DMS79 treated with DMSO at 0.1 percent for 48 hours (cell line): ENCODE measurements at places on chromosomes 6 and 20.

DNA sequence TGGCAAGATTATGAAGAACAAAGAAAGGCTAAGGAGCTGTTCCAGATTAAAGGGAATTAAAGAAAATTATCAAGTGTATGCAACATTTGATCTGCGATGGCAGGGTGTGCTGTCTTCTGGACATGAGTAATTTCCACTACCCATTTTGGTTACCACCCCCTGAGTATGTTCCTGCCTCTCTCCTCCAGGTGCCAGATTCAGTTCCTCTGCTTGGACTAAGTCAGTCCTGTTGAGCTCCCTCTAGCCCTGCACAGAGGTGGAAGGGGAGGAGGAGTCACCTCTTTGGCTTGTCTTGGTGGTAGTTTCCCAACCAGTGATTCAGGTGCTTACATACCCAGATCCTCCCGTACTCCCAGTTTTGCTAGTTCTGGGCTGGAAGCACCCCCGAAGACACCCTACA is 22.2 kb upstream of the SNRPB2 start:
- no peak for DNase-seq

DNA sequence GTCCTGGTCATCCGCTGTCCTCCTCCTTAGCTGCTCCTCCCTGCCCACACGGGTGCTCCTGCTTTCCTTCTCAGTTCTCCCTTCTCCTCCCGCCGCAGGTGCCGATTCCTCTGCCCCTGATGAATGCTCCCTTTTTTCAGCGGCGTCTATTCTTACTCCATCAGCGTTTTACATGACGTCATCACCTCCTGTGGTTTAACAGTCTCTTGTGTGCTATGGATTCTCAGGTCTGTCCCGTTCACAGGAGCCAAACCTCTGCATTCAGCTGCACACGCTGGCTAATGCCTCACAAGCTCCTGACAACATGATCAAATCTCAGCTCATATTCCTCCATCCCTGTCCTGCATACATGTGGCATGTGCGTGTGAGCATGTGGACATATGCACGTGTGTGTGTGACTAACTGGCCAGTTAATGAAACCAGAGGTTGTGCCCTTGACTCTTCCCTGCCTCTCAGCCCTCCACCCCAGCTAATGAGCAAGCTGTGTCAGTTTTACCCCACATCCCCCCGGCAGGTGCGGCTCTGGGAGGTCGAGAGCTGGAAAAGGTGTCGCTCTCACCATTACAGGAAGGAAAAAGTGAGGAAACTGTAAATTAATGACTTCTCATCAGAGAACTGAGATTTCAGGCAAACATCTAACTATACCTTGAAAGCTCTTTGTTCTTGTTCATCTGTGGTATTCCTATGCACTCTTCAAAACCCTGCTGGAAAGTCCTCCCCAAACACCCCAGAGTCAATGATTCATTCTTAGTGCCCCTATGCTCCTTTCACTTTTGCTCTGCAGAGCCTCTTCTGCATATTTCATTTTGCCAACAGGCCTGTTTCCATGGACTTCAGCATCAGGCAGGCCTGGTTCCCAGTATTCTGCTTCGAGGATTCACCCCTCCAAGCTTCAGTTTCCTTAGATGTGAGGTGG is 163.1 kb downstream of the TTLL2 start:
- no peak for DNase-seq

GRCh38 chr20:35014537-35014936 is 58.9 kb downstream of the MYH7B start:
- DNase-seq = no peak

DNA sequence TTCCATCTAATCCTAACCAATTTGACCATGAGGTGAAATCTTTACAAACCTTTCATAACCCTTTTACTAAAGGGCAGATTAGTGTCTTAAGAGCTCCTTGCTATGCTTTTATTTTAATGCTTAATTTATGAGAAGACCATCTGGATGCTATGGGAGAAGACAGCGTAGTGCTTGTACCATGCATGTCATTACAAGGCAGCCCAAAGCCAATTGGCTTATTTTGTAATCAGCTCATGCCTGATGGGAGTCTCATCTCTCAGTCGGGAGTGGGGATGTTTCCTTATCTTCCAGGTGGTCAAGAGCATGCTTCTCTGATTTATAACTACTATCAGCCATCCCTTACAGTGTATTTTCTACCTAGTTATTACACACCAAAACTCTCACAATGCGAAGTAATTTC is 304.7 kb downstream of the FARS2 start:
- no peak for DNase-seq

DNA sequence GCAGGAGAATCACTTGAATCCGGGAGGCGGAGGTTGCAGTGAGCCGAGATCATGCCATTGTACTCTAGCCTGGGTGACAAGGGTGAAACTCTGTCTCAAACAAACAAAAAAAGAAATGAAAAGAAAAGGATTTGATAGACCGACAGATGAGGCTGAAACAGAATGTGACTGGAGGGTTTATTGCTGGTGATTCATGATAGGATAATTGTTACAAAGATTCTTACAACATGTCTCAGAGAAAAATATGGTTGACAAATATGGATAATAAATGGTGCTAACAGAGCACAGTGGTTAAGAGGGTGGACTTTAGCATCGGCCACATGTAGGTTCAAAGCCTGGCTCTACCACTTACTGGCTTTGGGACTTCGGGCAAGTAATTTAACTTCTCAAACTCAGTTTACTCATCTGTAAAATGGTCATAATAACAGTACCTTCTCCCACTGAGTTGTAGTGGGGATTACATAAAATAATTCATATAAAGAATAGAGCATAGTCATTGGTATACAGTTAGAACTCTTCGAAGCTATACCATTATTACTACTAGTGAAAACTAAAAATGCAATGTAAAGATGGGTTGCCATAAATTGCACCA is 131.9 kb downstream of the MAP3K7 start:
- no peak for DNase-seq

GRCh38 chr20:3679749-3680700 is 1.8 kb downstream of the ADAM33 start:
- DNase-seq = no peak

GRCh38 chr6:8087870-8088754 is 14.2 kb downstream of the EEF1E1 start:
- DNase-seq = no peak

DNA sequence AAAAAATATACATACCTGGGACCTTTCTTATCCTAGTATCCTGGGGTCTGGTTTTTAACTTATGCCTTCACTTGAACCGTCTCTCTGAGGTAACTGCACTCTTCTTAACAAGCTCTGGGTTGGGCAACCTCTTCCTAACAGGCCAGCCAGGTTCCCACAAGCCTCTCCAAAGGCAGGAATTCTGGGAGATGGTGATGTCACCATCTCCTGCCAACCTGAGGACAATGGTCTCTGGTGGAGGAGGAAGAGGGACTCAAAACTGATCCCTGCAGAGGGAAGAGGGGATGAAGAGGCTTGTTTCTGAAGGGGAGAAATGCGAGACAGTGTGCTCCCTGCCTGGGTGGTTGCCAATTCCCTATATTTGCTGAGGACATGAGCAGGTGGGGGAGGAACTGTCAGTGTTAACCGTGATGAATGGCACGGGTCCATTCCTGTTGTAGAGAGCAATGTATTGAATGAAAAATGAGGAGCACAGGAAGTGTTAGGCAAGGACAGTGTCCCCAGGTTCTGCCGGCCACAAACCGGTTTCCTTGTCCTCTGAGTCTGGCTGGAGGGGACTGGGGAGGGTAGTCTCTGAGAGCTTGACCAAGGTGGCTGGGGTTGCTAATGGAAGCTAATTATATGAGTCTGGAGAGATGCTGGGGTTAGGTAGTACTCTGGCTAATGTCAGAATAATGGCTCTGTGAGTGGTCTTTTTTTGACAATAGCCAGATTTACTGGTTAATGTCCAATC is 95.5 kb downstream of the KCNB1 start:
- DNase-seq = peak; percentile 60

GRCh38 chr6:127340171-127340570 is 3.2 kb downstream of the ECHDC1 start:
- DNase-seq = no peak

DNA sequence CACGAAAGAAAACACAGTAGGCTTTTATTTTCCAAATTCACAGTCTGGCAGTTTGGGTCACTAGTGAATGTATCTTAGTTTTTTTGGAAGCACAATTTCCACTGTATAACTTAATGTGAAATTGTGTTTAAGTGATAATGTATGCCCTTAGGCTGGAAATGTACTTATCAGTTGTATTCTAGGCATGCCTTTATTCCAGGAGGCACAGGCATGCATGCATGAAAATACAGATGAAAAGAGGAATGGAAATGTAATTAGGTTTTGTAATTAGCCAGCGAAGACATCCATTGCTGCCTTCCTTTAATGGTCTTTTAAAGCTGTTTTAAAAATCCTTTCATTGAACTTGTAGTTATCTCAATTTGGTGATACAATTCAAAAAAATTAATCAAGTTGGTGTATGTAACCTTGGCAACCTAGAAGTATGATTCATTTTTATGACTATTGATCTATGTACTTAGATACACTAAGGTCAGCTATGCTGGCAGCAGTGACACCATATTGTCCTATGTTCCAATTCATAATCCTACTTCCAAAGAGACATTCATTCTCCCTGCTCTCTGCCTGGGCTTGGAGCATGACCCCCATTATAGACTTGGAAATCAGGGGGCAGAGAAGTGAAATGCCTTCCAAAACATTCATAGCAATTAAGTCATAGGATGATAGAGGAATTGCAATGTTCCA is 73.1 kb downstream of the SNAP25 start:
- DNase-seq = no peak

GRCh38 chr6:6909111-6909510 is 198.7 kb upstream of the RREB1 start:
- DNase-seq = no peak

DNA sequence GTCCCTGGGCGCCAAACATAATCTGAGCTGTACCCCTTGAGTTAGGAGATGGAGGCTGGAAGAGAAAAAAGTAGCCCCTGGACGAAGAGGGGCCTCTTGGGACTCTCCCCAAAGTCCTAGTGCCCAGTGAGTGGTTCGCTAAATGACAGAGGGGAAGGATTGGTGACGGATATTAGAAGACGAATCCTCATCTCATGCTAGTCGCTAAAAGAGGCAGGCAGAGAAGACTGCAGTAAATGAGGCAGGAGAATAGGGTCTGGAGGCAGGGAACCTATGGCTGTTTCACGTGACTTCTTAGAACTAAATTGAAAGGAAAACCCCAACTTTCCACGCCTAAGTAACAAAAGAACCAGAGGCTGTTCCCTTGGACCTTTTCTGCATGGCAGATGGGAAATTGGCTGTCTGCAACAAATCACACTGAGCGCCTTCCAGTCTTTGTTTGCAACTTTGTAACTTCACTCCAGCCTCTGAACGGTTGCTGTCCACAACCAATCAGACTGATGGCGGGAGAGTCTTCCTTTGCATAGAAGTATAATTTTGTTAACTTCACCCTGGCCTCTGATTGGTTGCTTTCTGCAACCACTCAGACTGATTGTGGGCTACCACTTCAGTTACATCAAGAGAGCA is 731 bp upstream of the RBL1 start:
- DNase-seq = no peak

- DNase-seq = no peak
Measured at GRCh38 chr6:84597238-84597875, 167.0 kb downstream of the TBX18 start.

GRCh38 chr6:76004202-76004601 is 68.3 kb downstream of the IMPG1 start:
- no peak for DNase-seq

DNA sequence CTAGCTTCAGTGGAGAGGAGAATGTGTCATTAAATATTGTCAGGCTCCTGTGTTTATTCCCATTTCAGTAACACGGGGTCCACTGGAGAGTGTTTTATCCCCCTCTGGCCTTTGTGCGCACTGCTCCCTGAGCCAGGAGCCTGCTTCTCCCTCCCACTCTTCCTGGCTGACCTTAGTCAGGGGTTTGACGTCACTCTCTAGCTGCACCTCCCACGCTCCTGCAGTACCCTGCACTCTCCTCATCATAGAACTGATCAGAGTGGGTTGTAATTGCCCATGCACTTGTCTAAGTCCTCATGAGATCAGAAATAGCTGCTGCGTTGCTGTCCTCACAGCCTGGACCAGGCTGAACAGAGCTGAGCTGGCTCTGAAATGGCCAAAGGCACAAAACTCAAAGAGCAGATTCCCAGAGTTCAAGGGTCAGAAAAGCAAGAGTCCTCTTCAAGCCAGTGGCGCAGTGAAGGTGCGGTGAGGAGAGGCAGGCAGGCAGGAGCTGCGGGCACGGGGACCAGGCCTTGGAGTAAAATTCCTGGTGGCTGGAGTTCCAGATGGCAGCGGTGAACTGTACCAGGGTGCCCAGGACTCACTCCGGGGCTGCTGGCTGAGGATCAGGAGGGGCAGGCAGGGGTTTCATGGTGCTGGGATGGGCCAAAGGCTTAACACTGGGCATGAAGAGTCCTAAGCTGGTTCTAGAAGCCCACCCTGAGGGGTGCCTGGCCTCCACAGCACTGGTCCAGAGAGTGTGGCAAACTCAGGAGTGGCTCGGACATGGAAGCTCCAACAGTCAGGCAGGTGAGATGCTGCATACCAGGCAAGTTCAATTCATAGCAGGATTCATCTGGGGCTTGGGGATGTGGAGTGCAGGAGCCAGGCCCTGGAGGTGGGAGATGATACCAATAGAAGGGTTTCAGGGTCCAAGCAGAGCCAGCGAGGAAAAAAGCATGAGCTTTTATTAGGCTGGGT is 170.9 kb downstream of the SCP2D1 start:
- no peak for DNase-seq

DNA sequence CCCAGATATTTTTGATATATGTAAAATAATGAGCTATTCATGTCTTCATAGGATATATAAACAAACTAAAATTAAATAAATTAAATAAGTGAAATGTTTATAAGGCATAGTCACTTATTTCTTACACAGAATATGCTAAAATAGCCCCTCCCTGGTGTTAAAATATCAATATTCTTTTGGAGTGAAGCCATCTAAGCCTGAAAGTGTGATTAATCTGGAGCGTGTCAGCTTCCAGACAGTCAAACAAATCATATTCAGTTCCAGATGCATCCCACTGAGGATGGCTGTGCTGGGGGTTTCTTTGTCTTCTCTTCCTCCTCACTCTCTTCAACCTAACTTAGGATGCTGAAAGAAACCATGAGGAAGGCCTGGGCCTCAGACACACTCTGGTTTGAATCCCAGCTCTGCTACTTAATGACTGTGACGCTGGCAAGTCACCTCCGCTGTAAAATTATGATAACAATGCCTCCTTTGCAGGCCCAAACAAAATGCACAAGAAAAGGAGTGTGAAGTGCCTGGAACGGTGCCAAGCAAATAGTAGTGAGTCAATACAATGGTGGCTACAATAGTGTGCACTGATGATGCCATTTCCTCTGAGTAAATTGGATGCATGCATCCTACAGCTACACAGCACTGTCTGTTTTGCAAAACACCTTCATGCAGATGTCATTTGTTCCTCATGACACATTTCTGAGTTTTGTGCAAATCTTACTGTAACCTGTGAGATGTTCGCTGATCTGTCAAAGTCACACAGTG is 161.4 kb downstream of the FOXC1 start:
- DNase-seq = peak; percentile 7

GRCh38 chr6:42745083-42745639 is 742 bp downstream of the TBCC start:
- DNase-seq = peak; percentile 42

- no peak for DNase-seq
Measured at GRCh38 chr6:164230259-164230658, 815.7 kb downstream of the QKI start.

GRCh38 chr6:111269401-111269970 is 182.2 kb downstream of the SLC16A10 start:
- no peak for DNase-seq

- no peak for DNase-seq
Measured at GRCh38 chr20:4088766-4089165, 73.4 kb upstream of the RNF24 start.
